ENCODE measurements at places on chromosomes 13 and 19.
A peak's percentile ranks its signal among the peaks of the same experiment; 100 is the strongest.

DNA sequence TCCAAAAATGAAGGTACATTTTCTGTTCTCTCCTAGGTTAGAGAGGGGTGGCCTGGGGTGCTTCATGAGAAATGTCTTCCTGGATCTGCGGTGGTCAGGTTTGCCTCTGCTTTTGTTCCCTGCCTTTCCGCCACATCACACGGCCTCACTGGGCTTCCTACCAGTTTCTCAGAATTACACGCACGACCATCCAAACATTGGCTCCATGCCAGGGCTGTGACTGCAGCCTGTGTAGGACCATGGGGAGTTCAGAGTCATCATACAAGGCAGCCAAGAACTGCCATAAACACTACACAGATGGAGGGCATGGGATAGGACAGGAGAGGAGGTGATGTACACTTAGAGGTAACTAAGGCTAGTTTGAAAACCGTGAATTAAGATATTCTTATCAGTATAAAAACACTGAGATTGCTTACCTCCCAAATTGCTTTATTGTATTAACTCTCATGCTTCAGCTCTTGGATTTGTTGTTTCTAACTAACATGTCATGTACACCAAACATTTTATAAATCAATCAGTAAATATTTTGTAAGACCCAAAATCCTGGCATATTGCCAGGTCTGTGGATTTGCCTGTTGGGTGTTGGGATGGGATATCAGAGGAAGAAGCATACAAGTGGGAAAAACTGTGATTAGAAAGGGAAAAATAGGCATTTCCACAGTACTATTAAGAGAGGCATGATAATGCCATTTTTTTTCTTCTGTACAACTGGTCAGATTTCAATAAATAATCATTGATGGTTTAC, 45.2 kb downstream of the CDADC1 start:
- no peak for DNase-seq

DNA sequence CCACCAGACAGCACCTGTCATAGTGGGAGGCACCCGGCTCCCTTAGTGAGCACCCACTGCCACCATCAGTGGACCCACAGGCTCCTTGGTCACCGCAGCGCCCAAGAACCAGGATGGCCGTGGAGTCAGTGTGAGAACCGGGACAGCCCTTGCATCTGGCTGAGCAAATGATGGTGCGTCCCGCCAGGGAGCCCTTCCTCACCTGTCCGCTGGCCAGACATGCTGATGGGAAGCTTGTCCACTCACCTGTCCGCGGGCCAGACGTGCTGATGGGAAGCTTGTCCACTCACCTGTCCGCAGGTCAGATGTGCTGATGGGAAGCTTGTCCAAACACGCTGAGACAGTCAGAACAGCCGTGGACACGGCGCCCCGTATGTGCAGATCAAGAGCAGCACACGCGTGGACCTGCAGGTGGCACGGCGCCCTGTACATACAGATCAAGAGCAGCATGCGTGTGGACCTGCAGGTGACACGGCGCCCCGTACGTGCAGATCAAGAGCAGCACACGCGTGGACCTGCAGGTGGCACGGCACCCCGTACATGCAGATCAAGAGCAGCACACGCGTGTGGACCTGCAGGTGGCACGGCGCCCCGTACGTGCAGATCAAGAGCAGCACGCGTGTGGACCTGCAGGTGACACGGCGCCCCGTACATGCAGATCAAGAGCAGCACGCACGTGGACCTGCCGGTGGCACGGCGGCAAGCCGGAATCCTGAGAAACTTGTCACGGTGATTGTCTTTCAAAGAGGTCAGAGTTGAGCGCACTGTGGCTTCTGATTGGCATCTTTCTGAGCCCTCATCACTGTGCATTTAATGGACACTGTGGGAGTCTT, 40.7 kb upstream of the DCUN1D2 start:
- no peak for DNase-seq

DNA sequence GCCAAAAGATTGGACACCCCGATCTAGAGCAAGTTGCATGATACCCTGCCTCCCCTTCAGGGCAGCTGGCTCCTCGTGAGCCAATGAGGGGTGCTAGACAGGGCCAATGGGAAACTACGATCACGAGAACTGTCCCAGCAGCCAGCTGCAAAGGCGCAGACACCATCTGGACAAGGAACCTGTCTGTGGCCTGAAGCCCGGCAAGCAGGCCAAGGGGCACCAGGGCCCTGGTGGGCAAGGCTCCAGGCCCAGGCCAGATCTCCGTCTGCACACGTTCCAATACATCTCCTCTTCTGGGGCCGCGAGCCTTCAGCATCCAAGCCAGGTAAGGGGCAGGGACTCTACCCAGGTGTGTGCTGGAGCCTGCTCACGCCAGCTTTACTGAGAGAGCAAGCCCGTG, 20.2 kb downstream of the MED26 start:
- no peak for DNase-seq

DNA sequence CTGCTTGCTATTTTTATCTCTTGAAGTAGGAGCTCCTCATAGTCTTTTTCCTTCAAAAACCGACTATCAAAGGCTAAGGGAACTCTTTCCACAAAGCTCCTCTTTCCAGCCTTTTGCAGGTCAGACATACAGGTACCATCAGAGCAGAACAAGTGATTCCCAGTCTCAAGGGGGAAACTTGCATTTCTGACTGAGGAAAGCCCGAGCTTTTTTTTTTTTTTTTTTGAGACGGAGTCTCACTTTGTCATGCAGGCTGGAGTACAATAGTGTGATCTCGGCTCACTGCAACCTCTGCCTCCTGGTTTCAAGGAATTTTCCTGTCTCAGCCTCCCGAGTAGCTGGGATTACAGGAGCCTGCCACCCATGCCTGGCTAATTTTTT, 32.0 kb downstream of the RUBCNL start:
- DNase-seq, result no peak

GRCh38 chr13:92825938-92826596, 400.5 kb upstream of the GPC6 start:
- DNase-seq, result no peak

- DNase-seq, result no peak
Measured at GRCh38 chr19:49635530-49636232, 4.3 kb downstream of the RRAS start.

GRCh38 chr13:109790942-109791605, 4.7 kb upstream of the IRS2 start:
- no peak for DNase-seq

DNA sequence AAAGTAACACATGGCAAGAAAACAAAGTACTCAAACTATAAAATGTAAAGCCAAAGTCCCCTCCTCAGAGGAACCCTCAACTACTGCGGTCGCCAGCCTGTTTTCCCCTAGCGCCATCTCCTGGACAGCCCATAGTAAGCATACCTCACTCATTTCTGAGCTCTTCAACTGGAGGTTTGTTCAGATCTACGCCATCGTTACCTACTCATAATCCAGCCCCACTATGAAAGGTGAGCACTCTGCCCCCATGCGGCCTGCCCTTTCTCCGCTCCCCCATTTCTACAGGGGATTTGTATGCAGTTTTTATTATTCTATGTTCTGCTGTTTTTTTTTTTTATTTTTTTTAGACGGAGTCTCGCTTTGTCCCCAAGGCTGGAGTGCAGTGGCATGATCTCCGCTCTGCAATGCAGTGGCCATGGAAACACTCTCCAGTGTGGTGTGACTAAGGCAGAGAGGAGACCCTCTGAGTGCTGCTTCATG, 26.2 kb downstream of the OPA3 start:
- DNase-seq, result peak; percentile 24

- no peak for DNase-seq
Measured at GRCh38 chr13:46773541-46773940, 23.4 kb downstream of the ESD start.

- DNase-seq, result no peak
Measured at GRCh38 chr19:16330806-16331690, 6.4 kb downstream of the KLF2 start.

- DNase-seq, result peak; percentile 52
Measured at GRCh38 chr19:57406516-57407123, 4.3 kb upstream of the ZNF17 start.

DNA sequence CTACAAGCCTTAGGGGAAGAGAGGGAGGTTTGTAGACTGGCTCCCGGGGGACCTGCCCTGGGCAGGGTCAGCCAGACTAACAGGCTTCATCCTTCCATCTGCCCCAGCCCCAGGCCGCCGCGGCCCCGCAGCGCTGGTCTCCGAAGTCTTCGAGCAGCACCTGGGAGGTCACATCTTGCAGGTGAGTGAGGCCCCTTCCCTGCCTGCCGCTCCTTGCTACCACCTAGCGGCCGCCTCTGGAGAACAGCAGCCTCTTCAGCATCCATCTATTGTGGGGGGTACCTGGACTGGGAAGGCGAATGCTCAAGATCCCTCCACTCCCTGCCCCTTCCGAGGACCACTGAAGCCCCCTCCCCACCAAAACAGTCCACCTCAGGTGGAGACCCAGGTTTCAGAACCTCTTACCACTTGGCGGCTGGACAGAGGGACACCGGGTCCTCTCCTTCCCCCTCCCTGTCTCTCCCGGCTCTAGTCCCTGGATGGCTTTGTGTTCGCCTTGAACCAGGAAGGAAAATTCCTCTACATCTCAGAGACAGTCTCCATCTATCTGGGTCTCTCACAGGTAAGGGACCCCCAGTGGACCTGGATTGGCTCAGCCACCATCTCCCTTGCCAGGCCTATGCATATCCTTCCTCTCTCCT, 12.7 kb downstream of the NPAS1 start:
- DNase-seq, result peak; percentile 22

DNA sequence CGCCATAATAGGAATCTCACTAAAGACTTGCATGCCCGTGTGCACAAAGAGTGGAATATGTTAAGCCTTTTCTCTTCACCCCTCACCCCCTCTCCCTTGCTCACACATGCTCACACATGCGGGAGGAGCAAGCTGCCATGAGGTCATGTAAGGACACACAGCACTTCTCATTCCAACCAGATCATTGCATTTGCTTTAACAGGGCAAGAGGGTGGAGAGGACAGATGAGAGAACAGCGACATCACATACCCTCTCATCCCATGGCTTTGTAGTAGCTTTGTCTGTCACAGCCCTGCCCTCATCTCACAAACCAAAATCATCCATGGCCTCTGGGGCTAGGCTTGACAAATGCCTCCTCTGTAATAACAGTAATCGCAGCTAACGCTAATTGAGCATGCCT, 145.6 kb upstream of the FRY start:
- DNase-seq, result no peak

GRCh38 chr13:60093425-60094019, 70.2 kb downstream of the DIAPH3 start:
- no peak for DNase-seq

GRCh38 chr13:32726374-32727037, 140.3 kb downstream of the PDS5B start:
- no peak for DNase-seq

GRCh38 chr19:45331411-45331810, 8.7 kb upstream of the CKM start:
- no peak for DNase-seq

DNA sequence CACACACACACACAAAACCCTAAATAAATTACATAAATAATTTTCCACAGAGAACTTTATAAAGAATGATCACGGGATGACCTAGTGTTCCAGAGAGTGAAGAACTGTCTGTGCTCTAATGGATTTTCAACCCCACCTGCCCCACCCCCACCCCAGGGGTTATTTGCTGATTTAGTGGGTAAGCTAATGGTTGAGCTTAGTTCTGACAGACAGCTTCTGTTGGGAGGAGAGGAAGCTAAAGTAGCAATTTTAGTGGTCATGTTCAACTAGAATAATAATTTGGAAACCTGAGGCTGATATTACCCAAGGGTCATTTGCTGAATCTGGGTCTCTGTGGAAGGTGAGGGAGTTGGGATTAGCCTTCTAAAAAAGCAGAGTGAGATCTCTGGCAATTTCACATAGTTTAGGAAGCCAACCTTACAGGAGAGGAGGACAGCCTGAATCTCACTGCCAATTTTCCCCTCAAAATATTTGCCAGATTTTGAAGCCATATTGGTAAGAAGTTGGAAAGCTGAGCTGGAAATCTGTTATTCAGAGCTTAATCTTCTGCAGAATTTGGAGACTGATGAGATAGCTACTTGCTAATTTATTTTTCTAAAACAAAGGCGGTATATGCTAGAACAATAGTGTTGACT, 68.7 kb downstream of the POSTN start:
- no peak for DNase-seq

- DNase-seq, result no peak
Measured at GRCh38 chr13:71979616-71980015, 112.6 kb upstream of the DACH1 start.

- no peak for DNase-seq
Measured at GRCh38 chr13:110981379-110981778, 66.5 kb upstream of the ANKRD10 start.

DNA sequence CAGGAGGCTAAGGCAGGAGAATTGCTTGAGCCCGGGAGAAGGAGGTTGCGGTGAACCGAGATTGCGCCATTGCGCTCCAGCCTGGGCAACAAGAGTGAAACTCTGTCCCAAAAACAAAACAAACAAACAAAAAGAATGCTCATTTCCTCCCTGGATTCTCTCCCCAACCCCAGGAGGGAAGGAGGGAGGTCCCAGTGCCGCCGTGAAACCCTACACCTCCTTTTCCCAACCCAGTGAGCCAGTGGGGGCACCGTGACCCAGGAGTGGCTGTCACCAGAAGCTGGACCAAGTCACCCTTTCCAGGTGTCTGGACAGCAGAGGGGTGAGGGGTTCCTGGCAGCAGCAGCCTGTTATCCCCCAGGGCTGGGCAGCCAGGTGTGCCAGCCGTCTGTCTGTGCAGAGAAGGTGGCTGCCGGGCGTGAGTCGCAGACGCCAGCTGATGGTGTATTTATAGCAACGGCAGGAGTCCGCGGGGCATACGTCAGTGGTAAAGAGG, 23.5 kb downstream of the NFIC start:
- DNase-seq, result no peak

DNA sequence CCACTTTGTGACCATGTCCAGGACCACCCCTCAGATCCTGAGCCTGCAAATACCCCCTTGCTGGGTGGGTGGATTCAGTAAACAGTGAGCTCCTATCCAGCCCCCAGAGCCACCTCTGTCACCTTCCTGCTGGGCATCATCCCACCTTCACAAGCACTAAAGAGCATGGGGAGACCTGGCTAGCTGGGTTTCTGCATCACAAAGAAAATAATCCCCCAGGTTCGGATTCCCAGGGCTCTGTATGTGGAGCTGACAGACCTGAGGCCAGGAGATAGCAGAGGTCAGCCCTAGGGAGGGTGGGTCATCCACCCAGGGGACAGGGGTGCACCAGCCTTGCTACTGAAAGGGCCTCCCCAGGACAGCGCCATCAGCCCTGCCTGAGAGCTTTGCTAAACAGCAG, 7.7 kb upstream of the CEACAM7 start:
- DNase-seq, result no peak
